ENCODE measurements at places on chromosomes 13 and 19.

DNA sequence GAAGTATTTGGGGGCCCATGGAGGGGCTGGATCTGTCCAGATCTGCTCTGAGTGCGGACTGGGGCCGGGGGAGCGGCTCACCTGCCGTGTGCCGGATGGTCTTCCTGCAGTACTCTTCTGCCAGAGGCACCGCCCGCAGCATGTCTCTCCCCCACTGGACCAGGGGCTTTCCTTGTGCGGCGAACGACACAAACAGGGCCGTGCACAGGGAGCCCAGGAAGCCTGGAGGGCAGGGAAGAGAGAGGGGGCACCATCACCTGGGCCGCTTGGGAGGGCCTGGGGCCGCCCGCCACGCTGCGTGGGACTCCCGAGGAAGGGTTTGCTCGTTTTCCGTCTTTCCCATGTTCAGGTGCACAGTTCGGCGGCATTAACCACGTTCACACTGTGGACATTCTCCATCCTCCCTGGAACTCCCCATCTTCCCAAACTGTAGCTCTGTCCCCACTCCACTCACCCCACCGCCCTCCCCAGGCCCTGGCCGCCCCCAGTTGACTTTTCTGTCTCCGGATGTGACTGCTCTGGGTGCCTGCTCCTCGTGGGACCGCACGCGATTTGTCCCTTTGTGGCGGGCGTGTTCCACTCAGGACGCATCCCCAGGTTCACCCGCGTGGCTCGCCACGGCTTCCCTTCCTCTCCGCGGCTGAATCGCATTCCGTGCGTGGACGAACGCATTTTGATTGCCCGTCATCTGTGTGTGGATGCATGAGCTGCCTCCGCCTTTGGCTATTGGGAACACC is 24.2 kb downstream of the ADPRHL1 start:
- DNase-seq: no peak

GRCh38 chr13:46387064-46387851 is at the start of gene RUBCNL:
Gene RUBCNL (minus strand): TSS chr13:46387252. CDS start chr13:46372475, 14,777 bp downstream.
- no peak for DNase-seq

DNA sequence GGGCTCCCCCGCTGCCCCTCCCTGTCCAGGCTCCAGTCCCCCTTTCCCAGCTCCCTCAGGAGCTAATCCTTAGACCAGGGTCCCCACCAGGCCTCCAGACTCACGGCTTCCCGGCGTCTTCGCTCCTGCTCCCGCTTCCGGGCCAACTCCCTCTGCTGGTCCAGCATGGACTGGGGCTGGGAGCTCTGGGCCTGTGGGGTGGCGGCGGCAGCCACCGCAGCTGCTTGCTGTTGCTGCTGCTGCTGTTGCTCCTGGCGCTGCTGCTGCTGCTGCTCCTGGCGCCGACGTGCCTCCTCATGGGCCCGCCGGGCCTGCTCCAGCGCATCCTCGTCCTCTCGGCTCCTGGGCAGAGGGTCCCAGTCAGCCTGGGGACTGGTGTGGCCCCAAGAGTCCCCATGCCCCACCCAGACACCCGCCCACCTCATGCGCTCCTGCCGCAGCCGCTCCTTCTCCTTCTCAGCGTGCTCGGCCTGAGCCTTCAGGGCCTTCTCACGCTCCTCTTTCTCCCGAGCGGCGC is 6.4 kb upstream of the EPHX3 start:
- DNase-seq: no peak

- DNase-seq: no peak
These were observed 29.4 kb upstream of the PTPRS start for GRCh38 chr19:5369962-5370367.

DNA sequence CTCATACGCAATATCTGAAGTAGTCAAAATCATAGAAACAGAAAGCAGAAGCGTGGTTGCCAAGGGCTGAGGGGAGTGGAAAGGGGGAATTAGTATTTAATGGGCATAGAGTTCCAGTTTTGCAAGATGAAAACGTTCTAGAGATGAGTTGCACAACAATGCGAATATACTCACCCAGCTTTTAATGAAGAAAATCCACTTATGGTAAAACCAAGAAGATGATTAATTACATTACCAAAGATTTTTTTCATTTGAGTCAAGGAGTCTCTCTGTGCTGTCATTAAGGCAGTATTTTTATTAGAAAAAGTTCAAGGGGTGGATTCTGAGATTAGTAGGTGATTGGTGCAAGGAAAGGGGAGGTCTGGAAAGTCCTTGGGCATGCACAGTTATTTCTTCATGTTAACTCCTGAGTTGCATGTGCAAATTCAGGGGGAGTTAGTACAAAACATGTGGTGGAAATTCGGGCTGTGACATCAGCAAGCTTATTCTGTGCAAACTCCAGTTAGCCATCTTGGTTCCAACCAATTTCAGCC is 6.9 kb upstream of the CBY2 start:
- DNase-seq: peak; percentile 63
